ENCODE measurements at places on chromosomes 3 and 15.

- no peak for DNase-seq
These were observed 727 bp downstream of the NSMCE3 start for GRCh38 chr15:29268706-29269484.

GRCh38 chr15:56735589-56735988 lies 2.3 kb upstream of the ZNF280D start:
- DNase-seq, result no peak

DNA sequence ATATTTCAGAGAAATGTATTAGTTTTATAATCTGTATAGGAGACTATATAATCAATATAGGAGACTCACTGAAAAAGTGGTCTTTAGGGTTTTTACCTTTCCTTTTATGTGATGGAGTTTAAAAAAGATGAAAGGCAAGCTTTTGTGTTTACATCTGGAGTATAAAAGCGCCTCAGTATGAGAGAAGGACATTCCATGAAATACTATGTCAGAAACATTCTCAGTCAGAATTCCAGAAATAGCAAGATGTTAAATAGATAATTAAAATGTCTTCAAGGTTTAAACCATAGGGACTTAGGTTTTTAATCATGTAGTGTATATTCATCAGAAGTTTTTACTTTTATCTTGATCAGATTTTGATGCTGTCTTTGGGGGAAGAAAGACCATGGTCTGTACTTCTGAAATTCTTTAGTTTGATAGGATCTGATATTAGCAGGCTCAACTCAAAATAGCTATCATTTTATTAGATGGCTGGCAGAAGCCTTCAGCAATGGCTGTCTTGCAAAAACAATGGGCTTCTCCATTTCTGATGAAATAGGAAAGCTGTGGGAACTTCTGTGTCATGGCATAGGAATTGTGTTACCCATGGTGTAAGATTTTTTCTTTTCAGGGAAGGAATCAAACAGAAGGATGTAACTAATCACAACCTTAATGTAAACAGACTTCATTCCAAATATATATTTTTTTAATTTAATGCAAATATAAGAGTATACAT lies 209.6 kb upstream of the PLSCR5 start:
- DNase-seq, result peak; percentile 47

- DNase-seq, result no peak
These were observed 79.6 kb downstream of the IGF2BP2 start for GRCh38 chr3:185744997-185745843.

DNA sequence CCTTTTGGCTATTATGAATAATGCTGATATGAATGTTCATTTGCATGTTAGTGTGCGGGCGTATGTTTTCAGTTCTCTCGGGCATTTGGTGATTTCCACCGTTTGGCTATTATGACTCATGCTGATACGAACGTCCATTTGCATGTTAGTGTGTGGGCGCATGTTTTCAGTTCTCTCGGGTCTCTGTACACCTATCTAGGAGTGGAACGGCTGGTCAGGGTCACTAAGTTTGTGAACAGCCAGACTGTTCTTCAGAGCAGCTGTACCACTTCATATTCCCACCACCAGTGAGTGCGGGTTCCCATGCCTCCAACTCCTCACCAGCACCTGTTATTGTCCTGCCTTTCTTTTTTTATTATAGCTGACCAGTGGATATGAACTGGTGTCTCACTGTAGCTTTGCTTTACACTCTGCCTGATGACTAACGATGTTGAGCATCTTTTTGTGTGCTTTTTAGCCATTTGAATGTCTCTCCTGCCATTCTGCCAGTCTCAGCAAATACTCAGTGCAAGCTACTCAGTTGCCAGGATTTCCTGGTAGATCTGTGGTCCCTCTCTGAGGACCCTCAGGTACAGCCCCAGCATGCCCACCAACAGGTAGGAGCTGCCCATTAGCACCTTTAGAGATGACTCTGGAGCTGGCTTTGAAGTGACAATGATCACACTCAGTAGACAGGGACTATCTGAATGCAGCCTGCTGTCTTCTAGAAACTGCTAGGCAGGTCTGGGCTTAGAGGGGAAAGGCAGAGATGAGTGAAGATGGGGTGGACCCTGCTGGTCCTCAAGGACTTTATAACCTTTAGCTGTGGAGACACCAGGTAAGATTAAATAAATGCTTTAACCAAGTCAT lies 141.1 kb downstream of the XXYLT1 start:
- DNase-seq, result no peak

DNA sequence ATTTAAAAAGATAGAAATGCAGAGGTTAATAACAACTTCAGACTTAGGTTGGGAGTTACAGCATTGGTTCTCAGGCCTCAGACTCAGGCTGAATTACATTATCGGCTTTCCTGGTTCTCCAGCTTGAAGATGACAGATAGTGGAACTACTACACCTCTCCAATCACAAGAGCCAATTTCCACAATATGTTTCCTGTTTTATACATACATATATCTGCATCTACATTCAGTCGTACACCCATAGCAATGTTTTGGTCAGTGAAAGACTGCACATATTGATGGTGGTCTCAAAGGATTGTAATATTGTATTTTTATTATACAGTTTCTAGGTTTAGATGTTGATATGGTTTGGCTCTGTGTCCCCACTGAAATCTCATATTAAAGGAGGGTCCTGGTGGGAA lies 35.4 kb downstream of the AADACL2 start:
- no peak for DNase-seq
